ENCODE measurements at places on chromosomes 12 and 14. TPM values are rescaled to one million over a fixed set of nuclear protein-coding genes. Genes with fewer than 3 reads are reported as not detected.

Gene SERPINA10
- total RNA-seq = not detected

Gene CMTM5
- 49.5 TPM for total RNA-seq

Gene GLTP
- 40.7 TPM for total RNA-seq

Gene RFX4
- total RNA-seq = 30.7 TPM

Gene MED13L
- total RNA-seq = 115 TPM
